ENCODE measurements at places on chromosomes 16 and 17.
A peak's percentile ranks its signal among the peaks of the same experiment; 100 is the strongest.

DNA sequence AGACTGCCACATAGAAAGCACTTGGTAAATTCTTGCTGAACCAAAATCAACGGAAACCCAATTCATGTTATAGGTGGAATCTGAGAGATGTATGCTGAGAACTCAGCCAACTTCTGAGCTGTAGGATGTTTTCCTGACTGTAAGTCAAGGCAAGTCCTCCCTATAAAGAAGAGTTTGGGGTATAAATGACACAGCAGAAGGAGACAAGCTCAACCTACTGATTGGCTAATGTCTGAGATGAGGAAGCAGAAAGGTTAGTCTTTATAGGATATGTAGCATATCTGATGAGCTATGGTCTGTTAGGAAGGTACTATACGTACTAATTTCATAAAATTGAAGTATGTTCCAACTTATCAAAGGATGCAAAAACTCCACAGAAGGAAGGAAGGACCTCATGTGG lies 99.5 kb downstream of the XYLT1 start:
- DNase-seq = no peak

DNA sequence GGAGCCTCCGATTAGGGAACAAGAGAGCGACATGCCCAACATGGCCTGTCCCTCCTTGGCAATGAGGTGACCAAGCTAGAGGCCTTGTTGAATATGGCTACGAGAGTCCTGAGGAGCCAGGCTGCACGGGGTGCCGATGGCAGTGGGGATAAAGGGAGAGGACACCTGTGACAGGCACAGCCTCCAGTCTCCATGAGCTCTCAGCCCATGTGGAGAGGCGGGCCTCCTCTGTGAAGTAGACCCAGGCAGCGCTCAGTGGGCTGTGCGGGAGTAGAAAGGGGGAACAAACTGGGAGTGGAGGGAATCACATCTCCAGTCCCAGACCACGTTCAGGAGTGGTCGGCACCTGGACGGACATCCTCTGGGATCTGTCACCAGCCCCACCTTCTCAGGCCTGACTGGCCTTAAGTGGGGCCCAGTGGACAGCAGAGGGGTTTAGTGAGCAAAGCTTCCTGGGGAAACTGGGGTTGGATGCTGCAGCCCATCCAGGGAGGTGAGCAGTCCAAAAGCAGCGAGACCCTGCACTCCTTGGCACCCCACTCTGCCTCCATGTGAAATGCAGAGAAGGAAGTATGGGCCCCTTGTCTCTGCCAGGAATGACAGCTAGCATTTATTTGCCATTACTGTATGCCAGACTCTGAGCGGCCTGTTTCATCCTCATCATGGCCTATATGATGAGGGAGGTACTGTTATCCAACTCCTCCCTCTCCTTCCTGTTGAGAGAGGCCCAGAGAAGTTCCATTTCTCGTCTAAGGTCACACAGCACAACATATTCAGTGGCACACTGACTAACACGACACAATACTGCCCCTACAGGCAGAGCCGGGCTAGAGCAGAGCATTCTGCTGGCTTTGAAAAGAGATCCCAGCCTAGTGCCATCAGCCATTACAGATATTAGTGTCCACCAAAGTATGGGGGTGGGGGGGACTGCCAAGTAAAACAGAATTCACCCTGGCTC lies 4.5 kb upstream of the TMEM92 start:
- no peak for DNase-seq

DNA sequence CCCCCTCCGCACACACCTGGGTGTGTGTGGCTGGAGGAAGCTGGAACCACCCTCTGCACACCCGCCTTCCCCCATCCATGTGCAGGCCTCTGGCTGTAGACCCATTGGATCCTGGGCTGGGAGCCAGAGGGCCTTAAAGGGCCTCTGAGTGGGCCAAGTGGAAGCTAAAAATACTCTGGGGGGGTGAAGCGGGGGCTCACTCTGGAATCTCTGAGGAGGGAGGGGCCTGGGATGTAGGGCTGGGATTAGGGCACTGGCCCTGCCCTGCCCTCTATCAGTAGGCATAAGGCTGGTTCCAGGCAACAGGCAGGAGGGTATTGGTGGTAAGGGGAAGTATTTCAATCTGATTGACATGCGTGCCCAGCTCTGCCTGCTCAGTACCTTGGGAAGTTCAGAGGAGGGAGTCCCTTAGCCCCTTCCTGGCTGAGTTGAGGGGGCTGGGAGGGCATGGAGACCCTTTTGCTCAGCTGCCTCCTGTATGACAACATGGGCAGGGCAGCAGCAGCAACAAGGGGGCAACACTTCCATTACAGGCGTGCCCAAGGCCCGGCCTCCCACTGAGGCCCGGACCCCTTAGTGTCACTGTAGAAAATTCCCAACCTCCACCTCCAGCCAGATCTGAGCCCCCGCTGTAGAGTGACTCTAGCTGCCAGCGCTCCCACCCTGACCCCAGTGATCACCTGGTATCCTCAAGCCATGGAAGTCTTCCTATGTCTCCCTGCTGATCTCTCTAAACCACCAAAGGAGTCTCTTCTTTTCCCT lies 5.2 kb downstream of the ITGA3 start:
- no peak for DNase-seq

- peak; percentile 29 for DNase-seq
Observed at GRCh38 chr16:68445458-68445857, 2.9 kb downstream of the SMPD3 start.

GRCh38 chr17:76565728-76566612 lies 19.7 kb downstream of the ST6GALNAC2 start:
- no peak for DNase-seq

- DNase-seq = no peak
Observed at GRCh38 chr16:4220358-4220757, 21.5 kb downstream of the SRL start.

DNA sequence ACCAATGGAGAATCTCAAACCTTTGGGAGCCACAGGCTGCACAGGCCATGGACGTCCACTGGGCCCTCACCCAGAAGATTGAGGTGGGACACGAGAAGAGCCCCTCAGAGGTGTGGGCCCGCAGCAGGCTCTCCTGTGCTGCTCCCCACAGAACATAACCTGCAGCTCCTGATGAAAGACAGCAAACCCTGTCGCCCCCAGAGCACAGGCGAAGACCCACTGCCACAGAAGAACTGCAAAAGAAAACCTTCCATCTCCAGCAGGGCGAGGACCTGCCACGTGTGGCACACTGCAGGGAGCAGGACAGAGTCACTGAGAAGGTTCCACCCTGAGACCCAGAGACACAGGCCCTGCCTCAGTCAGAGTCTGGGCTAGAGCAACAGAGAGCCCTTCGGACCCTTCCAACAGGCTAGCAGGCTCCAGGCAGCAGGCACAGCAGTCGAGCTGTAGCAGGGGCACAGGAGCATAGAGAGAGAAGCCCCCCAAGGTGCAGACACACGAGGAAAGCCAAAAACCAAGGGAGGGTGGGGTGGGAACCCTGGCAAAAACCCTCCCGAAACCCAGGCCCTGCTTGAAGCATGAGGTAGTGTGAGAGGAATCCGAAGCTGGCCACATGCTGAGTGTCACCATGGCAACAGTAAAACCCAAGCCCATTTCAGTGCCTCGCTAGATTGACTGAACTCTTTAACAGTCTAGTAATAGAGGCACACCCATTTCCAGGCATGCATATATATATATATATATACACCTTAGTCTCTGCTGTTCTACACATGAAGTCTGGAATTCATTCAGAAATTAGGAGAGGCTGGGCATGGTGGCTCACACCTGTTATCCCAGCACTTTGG lies 60.0 kb upstream of the CHMP6 start:
- DNase-seq = no peak

DNA sequence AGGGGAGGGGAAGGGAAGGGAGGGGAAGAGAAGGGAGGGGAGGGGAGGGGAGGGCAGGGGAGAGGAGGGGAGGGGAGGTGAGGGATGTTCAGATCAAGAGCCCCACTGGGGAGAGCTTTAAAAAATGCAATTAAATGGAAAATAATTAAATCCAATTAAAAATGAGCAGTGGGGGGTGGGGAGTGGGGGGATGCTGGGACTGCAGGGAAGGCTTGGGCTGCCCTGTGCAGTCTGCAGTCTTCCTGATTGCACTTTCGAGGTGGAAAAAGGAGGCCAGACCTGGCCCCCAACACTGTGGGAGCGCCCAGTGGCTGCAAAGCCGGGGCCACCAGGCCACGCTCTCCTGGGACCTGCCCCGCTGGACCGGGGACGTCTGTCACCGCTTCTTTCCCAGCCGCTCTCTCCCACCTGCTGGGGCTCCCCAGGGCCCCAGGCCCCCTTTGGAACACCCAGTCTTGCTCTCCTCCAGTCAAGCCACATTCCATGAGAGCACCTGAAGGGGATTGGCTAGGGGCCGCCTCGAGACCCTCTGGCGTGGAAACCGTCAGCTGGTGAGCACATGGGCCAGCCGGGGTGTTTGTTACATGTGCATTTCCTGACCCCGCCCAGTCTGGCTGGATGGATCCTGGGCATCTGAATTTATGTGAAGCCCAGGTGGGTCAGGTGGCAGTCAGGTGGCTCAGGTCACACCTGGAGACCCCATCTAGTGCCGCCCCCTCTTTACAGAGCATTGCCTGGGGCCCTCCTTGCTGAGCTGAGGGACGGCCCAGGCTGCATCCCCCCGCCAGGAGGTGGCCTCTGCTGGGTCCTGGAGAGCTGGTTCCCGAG lies 37.6 kb upstream of the CBFA2T3 start:
- DNase-seq = no peak

GRCh38 chr17:5780476-5780875 lies 196.2 kb upstream of the NLRP1 start:
- no peak for DNase-seq

DNA sequence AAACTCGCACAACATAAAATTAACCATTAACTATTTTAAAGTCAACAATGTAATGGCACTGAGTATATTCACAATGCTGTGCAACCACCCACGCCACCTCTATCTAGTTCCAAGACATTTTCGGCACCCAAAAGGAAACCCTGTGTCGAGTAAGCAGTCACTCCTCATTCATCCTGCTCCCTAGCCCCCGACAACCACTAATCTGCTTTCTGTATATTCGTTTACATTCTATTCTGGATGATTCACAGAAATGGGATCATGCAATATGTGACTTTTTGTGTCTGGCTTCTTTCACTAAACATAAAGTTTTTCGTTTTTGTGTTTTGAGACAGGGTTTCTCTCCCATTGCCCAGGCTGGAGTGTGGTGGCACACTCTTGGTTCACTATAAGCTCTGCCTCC lies 42.2 kb upstream of the HAPSTR1 start:
- no peak for DNase-seq

DNA sequence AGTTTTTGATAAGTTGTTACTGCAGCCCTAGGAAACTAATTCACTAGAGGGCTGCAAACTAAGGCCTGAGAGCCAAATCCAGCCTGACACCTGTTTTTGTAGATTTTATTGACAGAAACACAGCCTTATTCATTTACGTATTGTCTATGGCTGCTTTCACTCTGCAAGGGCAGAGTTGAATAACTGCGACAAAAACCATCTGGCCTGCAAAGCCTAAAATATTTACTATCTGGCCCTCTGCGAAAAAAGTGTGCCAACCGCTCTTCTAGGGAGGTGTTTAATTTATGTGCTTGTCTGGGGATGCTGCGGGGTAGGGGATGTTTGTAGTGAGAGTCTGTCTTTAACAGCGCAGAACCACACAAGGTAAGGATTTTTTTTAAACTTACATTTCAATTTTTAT lies 165.0 kb upstream of the RBFOX1 start:
- no peak for DNase-seq

- DNase-seq = no peak
Observed at GRCh38 chr17:75287221-75287620, 2.0 kb downstream of the SLC25A19 start.

DNA sequence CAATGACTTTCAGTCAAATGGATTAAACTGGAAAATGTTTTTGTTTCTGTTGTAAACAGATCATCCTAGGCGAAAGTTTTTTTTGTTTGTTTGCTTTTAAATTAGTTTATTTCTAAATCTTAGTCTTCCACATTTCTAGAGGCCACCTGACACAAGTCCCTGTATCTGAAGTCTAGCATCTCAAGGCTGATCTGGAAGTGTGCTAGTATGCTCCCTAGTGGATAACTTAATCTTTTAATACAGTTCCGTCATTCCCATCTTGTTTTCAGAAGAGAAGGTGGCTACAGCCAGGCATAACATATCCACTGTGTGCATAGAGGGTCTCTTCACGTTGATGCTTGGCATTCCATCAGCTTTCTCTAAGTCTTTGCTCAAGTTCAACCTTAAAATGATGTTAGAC lies 7.6 kb downstream of the IFT20 start:
- DNase-seq = no peak

DNA sequence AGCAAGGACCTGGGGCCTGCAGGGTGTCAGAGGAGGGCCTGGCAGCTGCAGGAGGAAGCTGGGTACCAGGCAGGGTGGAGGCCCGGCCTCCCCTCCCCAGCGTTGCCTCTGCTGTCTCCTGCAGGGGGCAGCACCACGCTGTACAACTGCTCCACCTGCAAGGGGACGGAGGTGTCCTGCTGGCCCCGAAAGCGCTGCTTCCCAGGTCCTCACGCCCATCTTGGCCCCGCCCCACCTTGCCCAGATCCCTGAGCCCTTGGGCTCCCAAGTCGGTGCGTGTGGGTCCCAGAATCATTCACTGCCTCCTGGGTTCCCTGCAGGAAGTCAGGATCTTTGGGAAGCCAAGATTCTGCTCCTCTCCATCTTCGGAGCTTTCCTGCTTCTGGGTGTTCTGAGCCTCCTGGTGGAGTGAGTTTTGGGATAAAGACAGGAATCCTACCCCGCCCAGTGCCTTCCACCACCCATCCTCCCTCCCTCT lies 1.2 kb downstream of the TMEM95 start:
- no peak for DNase-seq

DNA sequence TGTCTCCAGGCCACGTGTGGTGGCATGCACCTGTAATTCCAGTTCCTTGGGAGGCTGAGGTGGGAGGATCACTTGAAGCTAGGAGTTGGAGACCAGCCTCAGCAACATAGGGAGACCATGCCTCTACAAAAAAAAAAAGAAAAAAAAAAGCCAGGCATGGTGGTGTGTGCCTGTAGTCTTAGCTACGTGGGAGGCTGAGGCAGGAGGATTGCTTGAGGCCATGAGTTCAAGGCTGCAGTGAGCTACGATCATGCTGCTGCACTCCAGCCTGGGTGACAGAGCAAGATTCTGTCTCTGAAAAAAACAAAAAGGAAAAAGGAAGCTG lies 103.9 kb downstream of the CMIP start:
- DNase-seq = no peak
